ENCODE measurements at places on chromosomes 11 and 22. TPM values are rescaled to one million over a fixed set of nuclear protein-coding genes. Genes with fewer than 3 reads are reported as not detected.

FAT3 gene
- total RNA-seq: not detected

LRRC32 gene
- 12.5 TPM for total RNA-seq

C11orf87 gene
- total RNA-seq: not detected

C2CD3 gene
- total RNA-seq: 31.1 TPM

SERHL2 gene
- 1.2 TPM for total RNA-seq

CALCA gene
- total RNA-seq: not detected

DTX4 gene
- total RNA-seq: 0.70 TPM

OR4D5 gene
- total RNA-seq: not detected

NOX4 gene
- total RNA-seq: not detected

RCOR2 gene
- 0.96 TPM for total RNA-seq

MUC5AC gene
- total RNA-seq: not detected

Data from activated T-cell treated with anti-CD3 and anti-CD28 coated beads, Interleukin-2, amount 50 U/mL, for 72 hours (primary cell).